Germinal center (tissue), 1 donor: ENCODE measurements at places on chromosomes 7 and 10.
A peak's percentile ranks its signal among the peaks of the same experiment; 100 is the strongest.

DNA sequence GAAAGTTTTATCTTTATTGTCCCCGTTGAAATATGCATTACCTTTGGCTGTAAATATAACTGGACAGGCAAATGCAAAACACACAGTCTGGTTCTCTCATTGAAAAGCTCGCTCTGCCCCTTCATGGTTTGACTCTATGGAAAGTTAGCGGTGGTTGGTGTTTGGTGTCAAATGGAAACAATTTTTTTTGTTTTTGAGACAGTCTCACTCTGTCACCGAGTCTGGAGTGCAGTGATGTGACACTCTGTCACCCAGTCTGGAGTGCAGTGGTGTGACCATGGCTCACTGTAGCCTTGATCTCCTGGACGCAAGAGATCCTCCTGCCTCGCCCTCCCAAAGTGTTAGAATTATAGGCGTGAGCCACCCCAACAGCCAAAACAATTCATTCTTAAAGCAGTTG is 149.7 kb downstream of the LRRC4 start:
- no peak for DNase-seq

GRCh38 chr7:155868955-155869783 is 56.9 kb upstream of the SHH start:
- DNase-seq, result no peak

DNA sequence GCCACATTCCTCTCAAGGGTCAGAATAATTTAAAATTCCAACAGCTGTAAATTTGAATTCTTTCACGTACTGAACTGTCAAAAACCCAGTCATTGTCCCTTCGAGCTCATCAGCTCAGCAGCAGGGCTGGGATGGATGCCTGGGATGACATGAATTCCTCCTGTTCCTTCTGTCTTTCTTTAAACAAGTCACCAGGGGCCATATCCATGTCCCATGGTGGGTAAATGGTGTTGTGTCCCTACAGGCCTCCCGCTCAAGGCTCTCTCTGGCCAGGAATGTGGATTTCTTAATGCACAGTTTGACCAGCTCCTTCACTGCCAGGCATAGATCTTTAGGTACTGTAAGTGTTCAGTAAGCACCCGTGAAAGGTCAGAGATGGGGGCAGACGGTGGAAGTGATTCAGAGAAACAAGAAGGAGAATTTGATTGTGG is 13.8 kb upstream of the TECPR1 start:
- DNase-seq, result no peak

DNA sequence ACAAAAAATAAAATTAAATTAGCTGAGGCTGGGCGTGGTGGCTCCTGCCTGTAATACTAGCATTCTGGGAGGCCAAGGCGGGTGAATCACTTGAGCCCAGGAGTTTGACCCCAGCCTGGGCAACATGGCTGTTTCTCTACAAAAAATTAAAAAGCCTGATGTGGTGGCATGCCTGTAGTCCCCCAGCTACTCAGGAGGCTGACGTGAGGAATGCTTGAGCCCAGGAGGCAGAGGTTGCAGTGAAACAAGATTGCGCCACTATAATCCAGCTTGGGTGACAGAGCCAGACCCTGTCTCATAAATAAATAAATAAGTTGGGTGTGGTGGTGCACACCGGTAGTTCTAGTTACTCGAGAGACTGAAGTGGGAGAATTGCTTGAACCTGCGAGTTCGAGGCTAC is 65.1 kb downstream of the GNA12 start:
- no peak for DNase-seq

- peak; percentile 5 for DNase-seq
Measured at GRCh38 chr7:127870231-127870907, 160.9 kb downstream of the LRRC4 start.

GRCh38 chr10:48811917-48812316 is 127.2 kb downstream of the WDFY4 start:
- no peak for DNase-seq

- no peak for DNase-seq
Measured at GRCh38 chr7:14377646-14378266, 388.3 kb upstream of the ETV1 start.

DNA sequence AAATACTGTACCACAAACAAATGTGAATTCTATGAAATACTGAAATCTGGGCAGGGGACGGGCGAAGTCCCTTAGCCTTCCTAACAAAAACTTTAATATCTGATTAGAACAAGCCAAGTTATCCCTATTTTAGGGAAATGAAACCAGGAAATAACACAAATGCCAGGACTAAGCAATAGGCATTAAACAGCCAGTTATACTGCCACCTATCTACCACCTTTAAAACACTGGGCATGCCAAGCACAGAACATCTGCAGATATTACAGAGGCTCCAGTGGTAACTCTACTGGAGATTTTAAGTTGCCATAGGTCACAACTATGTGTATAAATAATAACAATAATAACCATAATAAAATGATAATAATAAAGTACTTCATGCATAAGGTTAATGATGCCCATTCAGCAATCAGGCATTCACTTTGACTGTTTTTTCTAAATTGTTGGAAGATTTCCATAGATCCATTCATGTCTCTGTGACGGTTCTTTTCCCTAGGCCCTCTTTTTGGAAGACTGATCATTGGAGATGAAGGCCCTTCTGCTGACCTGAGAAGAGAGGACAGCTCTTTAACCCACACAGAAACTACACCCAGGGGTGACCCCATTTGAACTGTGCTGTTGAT is 195.7 kb downstream of the CACNA2D1 start:
- DNase-seq, result no peak

GRCh38 chr7:45253368-45253767 is 95.8 kb downstream of the RAMP3 start:
- DNase-seq, result no peak

GRCh38 chr7:158957921-158958491 is 101.6 kb downstream of the DYNC2I1 start:
- DNase-seq, result peak; percentile 34

- DNase-seq, result no peak
Measured at GRCh38 chr7:101340379-101340778, 18.8 kb upstream of the IFT22 start.

DNA sequence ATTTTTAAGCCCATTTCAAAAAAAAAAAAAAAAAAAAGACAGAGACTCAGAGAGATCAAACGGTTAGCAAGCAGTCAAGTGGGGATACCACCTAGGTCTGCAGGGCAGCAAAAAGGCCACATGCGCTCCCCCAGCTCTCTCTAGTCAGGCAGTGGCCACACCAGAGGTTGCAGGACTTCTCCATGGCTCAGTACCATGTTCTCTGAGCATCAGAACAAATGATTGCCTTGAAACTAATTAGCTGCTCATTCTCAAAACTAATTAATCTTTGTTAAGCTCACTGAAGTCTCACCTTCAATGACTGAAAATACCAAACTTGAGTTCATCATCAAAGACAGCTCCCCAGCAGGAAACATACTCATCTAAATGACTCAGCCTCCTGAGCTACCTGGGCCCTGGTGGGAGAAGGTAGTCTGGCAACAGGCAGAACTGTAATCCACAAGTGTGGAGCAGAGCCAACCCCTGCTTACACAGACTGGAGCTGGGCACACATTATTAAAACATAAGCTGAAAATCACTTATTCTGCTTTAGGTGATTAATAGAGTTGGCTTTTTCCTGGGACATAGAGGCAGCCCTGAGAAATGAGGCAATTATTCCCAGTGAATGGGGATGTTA is 319.6 kb downstream of the GRID1 start:
- DNase-seq, result no peak

GRCh38 chr7:1169409-1170368 is 9.7 kb upstream of the ZFAND2A start:
- DNase-seq, result peak; percentile 90

GRCh38 chr10:46080886-46081285 is 34.8 kb upstream of the MSMB start:
- no peak for DNase-seq

DNA sequence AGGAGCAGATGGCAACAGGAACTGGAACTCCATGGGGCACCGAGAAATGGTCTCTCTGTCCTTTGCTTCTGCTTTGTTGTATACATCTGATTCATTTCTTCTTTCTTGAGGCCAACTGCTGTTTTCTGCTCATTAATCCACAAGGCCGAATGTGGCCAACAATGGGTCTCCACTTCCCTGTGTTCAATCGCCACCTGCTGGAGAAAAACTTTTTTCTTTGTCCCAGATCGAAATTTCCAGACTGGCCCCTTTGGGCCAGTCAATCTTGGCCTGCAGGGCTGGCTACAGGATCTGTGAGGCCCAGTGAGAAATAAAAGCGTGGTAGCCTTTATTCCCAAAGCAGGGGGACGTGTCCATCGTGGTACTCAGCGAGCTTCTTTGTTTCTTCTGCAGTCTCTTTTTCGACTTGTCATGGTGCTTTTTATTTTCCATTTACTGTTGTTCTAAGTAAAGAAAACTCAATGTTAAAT is 58.8 kb downstream of the PARP12 start:
- peak; percentile 60 for DNase-seq

GRCh38 chr7:139059905-139060304 is 24.1 kb upstream of the ZC3HAV1L start:
- no peak for DNase-seq

DNA sequence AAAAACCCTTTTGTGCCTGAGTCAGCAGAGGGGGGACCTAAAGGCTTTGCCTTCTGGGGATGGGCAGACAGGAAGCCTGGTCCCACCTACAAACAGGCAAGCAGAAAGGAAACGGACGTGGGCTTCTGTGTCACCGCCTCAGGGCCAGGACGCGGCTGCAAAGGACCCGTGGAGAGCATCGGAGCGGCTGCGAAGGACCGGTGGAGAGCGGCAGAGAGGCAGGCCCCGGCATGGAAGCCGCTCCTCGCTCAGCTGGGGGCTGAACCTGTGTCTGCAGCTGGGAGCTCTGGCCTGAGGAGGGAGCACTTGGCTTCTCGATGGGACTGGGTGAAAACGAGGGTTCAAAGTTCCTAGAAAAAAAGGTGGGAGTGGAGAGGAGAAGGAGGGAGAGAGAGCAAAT is 125.4 kb upstream of the PPP2R2D start:
- DNase-seq, result no peak

DNA sequence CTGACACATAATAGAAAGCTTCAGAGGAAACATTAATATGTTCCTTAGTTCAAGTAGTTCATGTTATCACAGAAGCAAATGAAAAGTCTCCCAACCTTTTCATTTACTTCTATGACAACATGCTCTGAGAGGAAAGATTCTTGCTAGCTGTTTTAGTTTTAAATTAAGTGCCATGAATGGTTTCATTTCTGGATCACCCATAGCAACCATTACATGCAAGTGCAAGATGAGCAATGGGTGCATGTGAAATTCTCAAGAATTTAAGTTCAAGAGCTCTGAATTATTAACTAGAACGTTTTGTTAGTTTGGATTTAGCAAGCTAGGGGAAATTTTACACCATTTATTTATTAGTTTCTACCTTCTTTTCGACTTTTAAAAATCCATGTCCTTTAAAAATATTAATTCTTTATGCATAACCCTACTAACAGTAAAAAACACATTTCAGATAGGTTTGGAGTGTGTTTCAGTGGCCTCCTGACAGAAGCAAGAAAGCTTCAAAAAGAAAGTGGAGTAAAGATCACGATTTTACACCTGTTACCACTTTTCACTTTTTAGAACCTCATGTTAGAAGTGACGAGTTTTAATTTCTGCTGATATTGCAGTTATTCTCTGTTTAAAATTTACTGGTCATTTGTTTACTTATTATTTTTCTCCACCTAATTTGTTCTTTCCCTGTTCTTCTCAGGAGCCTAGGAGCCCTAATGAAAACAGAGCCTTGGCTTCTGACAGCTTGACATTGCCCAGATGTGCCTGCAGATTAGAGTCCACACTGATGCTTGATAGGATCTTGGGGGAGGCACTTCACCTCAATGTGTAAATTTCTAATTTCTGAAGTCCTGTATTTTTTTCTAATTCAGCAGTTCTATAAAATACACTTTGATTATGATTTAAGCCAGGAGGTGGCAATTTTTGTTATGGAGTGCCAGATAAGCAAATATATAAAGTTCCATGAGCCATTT is 995.3 kb upstream of the PHF14 start:
- DNase-seq, result no peak

GRCh38 chr10:47167591-47167990 is 132.4 kb upstream of the GDF10 start:
- no peak for DNase-seq

GRCh38 chr7:8719102-8719501 is 285.7 kb downstream of the NXPH1 start:
- DNase-seq, result no peak

GRCh38 chr7:108072739-108073138 is 57.4 kb downstream of the LAMB4 start:
- DNase-seq, result no peak

GRCh38 chr7:74223711-74224510 is 14.1 kb downstream of the LAT2 start:
- DNase-seq, result peak; percentile 3

DNA sequence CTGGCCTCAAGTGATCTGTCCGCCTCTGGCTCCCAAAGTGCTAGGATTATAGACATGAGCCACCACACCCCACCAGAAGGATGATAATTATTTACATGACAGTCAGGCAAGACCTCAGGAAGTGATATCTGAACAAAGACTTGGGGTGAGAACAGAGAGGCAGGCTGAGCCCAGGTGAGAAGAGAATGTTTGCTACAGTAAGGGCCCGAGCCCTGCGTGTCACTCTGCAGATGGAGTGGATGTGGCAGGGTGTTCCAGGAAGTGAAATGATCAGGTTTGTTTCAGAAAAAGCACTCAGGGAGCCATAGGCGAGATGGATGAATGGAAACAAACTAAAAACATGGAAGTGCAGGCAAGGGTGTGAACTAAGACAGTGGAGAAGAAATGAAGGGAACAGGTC is 22.2 kb downstream of the SFMBT2 start:
- DNase-seq, result no peak

DNA sequence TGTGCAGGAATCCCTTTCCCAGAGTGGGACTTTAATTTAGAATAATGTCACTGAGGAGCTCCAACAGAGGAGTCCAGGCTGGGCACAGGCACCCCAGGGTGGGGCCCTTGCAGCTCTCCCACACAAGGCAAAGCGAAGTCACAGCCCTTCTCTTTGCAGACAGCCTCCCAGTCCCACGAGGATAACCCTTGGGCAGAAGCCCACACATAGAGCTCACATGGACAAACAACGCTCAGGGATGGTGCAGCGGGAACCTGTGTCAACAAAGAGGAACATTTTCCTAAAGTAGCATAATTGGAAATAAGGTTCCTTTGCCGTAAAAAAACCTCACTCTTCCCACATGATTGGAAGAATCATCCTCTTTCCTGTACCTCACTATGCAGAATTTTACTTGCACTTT is 29.3 kb upstream of the GGCT start:
- no peak for DNase-seq

DNA sequence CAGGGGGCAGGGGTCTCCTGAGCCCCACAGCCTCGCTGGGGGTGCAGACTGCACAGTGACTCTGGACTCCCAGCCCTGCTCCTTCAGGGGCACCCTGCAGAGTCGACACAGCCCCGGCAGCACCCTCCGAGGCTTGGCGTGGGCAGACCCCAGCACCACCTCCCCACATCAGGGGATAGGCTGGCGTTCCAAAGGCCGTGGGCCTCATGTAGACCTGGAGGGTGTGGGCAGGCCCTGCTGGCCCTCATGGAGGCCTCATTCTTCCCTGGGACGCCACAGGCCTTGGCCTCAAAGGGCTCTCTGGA is 265.9 kb downstream of the ELFN1 start:
- no peak for DNase-seq
